ENCODE measurements at places on chromosomes 7 and 10.

DNA sequence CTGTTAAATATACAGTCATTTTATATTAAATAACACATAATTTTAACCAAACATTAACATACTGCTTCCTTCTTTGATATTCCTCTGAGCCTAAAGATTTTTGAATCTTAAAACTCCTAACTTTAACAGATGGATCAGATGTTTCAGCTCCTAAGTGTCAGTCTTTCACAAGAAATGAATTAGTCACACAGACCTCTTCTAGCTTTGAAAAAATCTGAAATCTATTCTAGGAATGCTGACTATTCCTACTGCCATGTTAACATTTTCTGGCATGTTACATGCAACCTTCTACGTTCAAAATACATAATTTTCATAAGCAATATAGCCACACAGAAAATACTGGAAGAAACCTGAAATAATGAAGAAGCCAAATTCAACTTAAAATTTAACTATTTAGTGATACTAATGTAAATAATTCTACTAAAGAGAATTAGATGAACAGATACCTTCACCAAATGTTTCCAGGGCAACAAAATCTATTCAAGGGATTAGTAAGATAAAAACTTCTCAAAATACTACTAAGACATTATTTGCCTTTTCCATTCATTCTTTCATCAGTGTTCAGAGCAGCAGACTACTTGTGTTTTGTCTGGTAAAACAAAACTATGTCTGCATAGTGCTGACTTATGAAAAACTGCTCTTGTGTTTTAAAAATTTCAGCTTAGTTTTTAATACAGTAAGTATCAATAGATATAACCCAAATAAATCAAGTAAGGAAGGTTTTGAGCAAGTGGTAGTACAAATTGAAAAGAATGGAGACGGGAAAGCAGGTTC lies 9.2 kb downstream of the JMJD1C start:
- H3K27me3 ChIP-seq, result no peaks in the 10 kb centered on the region
- H3K36me3 ChIP-seq, result no peaks in the 10 kb centered on the region
- no peak overlapping the region for H3K4me3 ChIP-seq
- H3K27ac ChIP-seq, result no peak overlapping the region
- no peak for DNase-seq

DNA sequence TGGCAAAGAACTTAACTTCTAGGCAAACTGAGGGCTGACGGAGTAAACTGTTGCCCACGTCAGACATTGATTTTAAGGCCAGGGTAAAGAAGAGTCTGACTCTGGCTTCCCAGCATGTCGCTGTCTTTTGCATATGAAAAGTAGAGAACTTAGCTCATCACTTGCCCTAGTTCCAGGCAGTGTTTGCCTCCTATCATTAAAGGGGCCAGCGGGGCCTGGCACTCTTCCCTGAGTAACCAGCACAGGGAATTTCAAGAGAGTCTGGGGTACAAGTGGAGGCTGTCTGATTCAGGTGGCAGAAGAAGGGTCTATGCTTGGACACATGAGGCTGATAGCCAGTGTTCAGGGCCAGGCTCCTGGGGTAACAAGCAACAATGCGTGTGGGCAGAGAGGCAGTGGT lies 4.8 kb downstream of the DENND2A start:
- peaks cover 16% of the 10 kb centered on the region for H3K27me3 ChIP-seq
- no peak overlapping the region for H3K4me3 ChIP-seq
- peaks cover 6% of the 10 kb centered on the region for H3K4me1 ChIP-seq
- no peak overlapping the region for H3K27ac ChIP-seq
- no peaks in the 10 kb centered on the region for H3K36me3 ChIP-seq

DNA sequence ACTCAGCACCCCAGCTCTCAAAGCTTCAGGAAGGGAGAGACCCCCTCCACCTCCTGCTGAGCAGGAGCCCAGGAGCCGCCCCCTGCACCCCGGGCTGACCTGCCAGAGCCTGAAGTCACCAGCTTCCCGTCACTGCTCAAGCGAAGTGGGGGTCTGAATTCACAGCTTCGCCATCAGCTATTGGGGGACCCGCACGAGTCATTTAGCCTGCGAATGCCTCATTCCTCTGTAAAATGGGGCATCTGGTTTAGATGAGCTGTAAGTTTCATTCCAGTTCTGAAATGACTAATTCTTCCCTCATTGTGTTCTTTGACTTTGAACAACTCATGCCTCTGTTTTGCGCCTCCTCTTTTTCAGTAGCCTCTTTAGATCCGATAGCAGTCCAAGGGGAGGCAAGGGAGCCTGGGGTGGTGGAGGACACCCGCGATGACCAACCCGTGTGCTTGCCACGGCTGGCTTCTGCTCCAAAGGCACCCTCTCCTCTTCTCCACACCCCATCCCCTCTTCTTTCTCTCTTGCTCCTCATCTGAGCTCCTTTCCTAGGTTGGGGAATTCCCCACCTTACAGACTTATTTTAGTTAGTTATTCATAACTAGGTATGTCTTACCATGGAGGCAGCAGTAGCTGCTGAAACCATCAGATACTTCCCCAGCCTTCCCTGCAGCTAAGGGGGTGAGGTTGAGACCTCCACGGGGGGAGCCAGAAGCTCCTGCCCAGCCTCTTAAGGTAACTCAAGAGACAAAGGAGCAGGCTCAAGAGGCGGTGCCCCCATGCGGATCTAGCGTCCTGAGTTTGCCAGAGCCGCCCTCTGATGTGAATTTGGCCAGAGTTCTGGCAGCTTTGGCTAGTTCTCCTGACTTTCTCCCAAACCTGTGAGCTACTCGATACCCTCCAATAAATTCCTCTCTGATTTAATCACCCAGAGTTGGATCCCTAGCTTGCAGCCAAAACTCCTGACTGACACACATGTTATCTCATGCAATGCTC lies 47.7 kb downstream of the RBM17 start:
- H3K36me3 ChIP-seq, result no peaks in the 10 kb centered on the region
- no peak for DNase-seq
- peaks cover 11% of the 10 kb centered on the region for H3K4me1 ChIP-seq
- H3K4me3 ChIP-seq, result no peak overlapping the region

DNA sequence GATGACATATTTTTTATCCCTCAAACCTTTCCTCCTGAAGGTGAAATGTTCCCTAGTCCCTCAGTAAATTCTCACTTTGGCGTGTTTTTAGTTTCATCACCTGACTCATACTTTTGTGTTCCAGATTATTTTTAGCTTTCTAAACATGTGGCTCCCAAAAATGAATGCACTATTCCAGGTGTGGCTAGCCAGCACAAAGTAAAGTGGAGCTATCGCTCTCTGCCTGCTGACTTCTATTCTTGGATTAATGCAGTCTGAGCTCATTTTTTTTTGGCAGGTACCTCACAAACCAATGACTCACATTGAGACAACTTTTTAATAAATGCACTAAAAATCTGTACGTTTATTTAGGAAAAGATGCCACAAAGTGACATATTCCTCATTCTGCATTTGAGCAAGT lies 58.8 kb upstream of the LANCL2 start:
- H3K36me3 ChIP-seq, result no peaks in the 10 kb centered on the region
- H3K4me3 ChIP-seq, result no peak overlapping the region
- H3K4me1 ChIP-seq, result peaks cover 45% of the 10 kb centered on the region
- DNase-seq, result no peak
- H3K27ac ChIP-seq, result no peak overlapping the region

GRCh38 chr7:320297-320696 lies 30.3 kb downstream of the FOXL3 start:
- no peaks in the 10 kb centered on the region for H3K36me3 ChIP-seq
- H3K27ac ChIP-seq, result no peak overlapping the region
- no peak overlapping the region for H3K4me3 ChIP-seq
- H3K4me1 ChIP-seq, result peaks cover 4% of the 10 kb centered on the region
- H3K27me3 ChIP-seq, result peaks cover 3% of the 10 kb centered on the region

DNA sequence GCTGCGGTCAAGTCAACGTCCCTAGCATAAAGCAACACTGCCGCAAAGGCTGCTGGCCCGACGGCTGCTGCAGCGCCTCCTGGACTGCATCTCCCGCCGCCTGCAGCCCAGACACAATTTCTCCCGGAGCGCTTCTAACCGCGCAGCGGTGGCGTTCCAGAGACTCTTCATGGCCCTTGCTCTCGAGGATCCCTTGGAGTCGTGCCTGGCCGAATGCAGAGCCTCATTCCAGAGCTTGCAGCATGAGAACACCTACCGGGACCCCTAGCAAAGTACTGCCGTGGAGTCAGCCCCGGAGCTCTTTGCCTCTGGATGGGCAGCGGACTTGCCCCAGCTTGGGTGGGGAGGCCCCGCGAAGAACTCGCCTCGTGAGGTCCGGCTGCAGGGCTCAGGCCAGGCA lies 79.7 kb upstream of the ZNF32 start:
- H3K4me3 ChIP-seq, result no peak overlapping the region
- H3K27me3 ChIP-seq, result peaks cover 6% of the 10 kb centered on the region
- DNase-seq, result no peak
- peaks cover 7% of the 10 kb centered on the region for H3K36me3 ChIP-seq
- H3K4me1 ChIP-seq, result no peaks in the 10 kb centered on the region

DNA sequence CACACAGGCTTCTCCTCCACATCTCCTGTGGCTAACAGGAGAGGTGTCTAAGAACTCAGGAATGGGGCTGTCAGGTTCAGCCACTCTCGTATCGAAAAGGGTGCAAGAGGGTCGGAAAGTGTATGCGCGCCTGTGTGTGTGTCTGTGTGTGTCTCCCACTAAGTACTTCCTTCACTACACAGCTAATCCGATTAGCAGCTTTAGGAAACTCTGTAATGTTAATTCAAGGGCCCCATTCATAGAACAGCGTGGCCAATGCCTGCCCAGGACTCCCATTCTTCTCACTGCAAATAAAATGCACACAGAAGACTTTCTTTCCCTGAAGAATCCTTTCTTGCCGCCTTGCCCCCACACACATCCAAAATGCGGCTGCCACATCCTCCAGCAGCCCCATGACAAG lies 39.9 kb downstream of the TLL2 start:
- peaks cover 6% of the 10 kb centered on the region for H3K4me1 ChIP-seq
- no peak overlapping the region for H3K27ac ChIP-seq
- H3K4me3 ChIP-seq, result no peak overlapping the region

DNA sequence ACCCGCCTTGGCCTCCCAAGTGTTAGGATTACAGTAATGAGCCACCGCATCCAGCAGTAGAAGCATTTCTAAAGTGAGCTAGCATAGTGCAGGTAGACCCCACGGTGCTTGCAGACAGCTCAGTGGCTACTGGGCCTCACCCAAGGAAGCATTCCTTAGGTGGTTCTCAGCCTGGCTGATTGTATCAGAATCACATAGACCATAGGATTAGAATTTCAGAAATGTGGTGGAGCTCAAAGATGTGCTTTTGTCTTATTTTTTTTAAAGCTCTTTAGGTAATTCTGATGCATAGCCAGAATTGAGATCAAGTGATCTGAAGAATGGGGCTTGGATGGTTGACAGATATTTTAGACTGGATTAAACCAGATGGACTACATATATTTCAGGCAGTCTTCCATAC lies 10.9 kb downstream of the ANLN start:
- H3K27me3 ChIP-seq, result no peaks in the 10 kb centered on the region
- DNase-seq, result no peak
- peaks cover 3% of the 10 kb centered on the region for H3K36me3 ChIP-seq

DNA sequence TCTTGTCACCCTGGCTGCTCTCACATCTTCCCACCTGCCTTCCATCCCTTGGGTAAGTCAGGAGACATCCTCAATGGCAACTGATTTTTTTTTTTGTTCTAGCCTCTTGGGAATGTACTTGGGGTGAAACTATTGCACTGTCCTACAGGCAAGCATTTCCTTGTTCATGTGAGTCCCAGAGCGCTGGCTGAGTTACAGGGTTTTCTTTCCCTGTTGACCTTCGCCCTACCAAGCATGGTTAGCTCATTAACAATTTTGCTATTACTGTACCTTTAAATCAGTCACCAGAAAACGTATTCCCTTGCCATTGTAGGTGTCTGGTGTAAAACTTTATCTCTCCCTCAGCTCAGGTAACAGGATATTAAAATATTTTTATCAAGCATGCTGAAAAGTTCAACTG lies 98.9 kb downstream of the PRLHR start:
- peaks cover 4% of the 10 kb centered on the region for H3K27me3 ChIP-seq
- no peak overlapping the region for H3K27ac ChIP-seq
- no peaks in the 10 kb centered on the region for H3K36me3 ChIP-seq
- no peak overlapping the region for H3K4me3 ChIP-seq
- DNase-seq, result no peak

- H3K4me3 ChIP-seq, result no peak overlapping the region
- DNase-seq, result no peak
- H3K27me3 ChIP-seq, result peaks cover 6% of the 10 kb centered on the region
- H3K27ac ChIP-seq, result no peak overlapping the region
Measured at GRCh38 chr7:18520450-18521235, 25.1 kb downstream of the HDAC9 start.

- peaks cover under 1% of the 10 kb centered on the region for H3K27me3 ChIP-seq
- no peaks in the 10 kb centered on the region for H3K4me1 ChIP-seq
- H3K36me3 ChIP-seq, result no peaks in the 10 kb centered on the region
- no peak overlapping the region for H3K4me3 ChIP-seq
- no peak overlapping the region for H3K27ac ChIP-seq
Measured at GRCh38 chr7:73940701-73941238, 79.8 kb downstream of the TMEM270 start.

Measured in immature natural killer cell (primary cell).